ENCODE measurements at places on chromosomes 7 and 10.

GRCh38 chr7:110774071-110774470 is 316.9 kb upstream of the LRRN3 start:
- DNase-seq: no peak

DNA sequence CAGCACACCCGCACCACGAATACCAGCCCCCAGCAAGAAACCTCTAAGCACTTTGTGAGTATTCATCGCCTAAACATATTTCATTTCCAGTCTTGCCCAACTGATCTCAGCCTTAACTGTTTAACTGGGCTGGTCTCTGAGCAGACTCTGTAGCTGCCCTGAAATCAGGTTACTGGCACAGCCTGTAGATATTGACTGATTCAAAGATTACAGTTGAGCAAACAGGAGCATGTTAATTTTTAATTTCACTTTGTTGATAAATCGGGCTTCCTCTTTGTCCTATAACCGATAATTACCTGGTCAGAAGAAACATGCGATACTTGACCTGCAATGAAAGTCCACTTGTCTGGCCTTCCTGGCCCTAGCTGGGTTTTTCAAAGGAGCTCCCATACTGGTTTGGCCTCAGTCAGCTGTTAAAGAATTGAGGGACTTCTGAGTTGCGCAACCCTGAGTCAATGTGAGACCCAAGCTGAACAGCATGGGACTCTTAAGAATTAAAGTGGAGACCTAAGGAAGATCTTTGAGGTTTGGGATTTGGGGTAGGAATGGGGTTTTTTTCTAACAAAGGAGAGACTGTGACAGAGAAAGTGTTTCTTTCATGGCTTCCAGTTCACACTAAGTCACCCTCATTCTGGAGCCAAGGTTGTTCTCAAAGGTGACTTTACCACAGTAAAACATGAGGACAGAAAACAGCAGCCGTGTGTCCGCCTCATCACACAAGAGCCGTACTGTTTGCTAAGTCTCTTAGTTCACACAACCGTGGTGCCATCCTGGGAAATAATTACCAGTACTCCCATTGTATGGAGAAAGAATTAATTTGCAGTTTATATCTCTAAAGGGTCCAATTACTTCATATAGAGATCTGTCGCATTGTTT is 75.9 kb downstream of the PPP1R3C start:
- DNase-seq: no peak

DNA sequence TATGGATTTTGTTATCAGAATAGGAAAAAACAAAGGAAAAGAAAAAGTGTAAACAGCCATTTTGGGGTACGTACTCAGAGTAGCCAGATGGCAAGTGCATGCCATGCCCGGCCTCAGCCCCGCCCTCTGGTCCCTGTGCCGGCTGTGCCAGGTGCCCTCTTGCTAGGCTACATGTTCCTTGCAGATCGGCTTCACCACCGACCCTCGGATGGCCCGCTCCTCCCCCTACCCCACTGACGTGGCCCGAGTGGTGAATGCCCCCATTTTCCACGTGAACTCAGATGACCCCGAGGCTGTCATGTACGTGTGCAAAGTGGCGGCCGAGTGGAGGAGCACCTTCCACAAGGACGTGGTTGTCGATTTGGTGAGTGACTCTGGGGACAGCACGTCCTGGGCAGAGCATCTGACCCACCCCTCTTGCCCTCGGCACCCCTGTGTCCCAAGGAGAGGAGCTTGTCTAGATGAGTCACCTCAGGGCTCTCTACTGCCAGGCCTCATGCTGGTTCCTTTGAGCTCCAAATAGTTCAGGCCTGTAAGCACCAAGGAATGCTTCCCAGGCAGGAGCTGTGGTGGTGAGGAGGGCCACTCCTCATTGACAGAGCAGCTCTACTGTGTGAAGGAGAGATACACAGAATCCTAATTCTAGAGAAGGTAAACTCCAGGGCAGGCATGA is 54.9 kb upstream of the ZMIZ2 start:
- no peak for DNase-seq

DNA sequence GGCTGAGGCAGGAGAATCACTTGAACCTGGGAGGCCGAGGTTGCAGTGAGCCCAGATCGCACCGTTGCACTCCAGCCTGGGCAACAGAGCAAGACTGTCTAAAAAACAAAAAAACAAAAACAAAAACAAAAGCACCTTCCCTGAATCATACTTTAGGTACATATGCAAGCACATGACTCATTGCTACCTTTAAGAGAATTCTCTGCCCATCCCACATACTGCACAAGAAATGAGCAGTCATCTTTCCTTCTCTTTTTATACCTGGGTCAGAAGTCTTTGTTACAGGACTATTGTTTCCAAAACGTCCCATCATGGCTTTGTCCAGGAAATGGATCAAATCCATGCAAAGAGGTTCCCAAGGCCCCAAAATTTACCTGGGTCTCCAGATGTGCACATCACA is 21.5 kb upstream of the AKR1B10 start:
- DNase-seq: no peak

- no peak for DNase-seq
These were observed 51.7 kb upstream of the PPIF start for GRCh38 chr10:79295563-79295962.

DNA sequence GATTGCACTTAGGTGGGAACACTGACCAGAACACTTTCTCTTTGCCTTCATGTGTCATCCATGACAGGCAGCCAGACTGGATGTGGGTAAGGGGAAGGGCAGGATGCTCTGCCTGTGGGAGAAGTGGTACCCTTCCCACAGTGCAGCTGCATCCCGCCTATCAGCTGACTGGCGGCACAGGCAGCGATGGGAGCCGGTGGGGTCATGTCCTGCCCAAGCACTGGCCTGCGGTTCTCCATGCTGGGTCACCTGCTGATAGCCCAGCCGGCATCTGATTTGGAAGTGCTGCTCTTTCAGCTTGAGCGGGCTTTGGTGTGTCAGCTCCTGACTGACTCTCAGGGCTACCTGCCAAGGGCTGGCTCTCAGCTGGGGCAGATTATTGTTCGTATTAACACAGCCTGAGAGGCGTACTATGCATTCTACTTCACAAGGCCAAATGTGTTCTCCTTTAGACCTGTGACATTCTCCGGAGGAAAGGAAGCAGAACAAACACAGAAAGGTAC is 105.2 kb upstream of the PDLIM1 start:
- DNase-seq: no peak
